Body of pancreas (tissue), 4 donors: ENCODE measurements at places on chromosomes 6 and 20. TPM values are rescaled to one million over a fixed set of nuclear protein-coding genes. Genes with fewer than 3 reads are reported as not detected.

DEF6 gene
- 10.2 TPM for total RNA-seq

DDRGK1 gene
- 64.3 TPM for total RNA-seq

APCDD1L gene
- not detected for total RNA-seq

SIRPA gene
- total RNA-seq, result 15.0 TPM

RNF182 gene
- 0.33 TPM for total RNA-seq

EPPIN gene
- not detected for total RNA-seq

FERMT1 gene
- 5.7 TPM for total RNA-seq

FAXC gene
- total RNA-seq, result 0.33 TPM

CEP85L gene
- 9.9 TPM for total RNA-seq

THBS2 gene
- total RNA-seq, result 8.9 TPM

CCN2 gene
- 109 TPM for total RNA-seq

CCND3 gene
- total RNA-seq, result 91.0 TPM

ADAT2 gene
- 6.9 TPM for total RNA-seq

CALHM5 gene
- total RNA-seq, result 0.33 TPM

GJA1 gene
- total RNA-seq, result 14.8 TPM

HCRTR2 gene
- total RNA-seq, result not detected

TRIM31 gene
- 0.26 TPM for total RNA-seq

XKR7 gene
- 0.26 TPM for total RNA-seq

HRH3 gene
- total RNA-seq, result 0.33 TPM

ANKRD6 gene
- 21.4 TPM for total RNA-seq

SOD2 gene
- 171 TPM for total RNA-seq

OXT gene
- not detected for total RNA-seq

LIN28B gene
- total RNA-seq, result not detected

SRMS gene
- total RNA-seq, result not detected

HLA-DRB1 gene
- total RNA-seq, result 20.5 TPM

GPSM3 gene
- total RNA-seq, result 1.3 TPM

NINL gene
- 6.7 TPM for total RNA-seq

GPX5 gene
- not detected for total RNA-seq

FOXF2 gene
- not detected for total RNA-seq

POU5F1 gene
- total RNA-seq, result 37.6 TPM

ARG1 gene
- total RNA-seq, result not detected

KIAA0408 gene
- total RNA-seq, result 1.3 TPM

TRDN gene
- not detected for total RNA-seq

PSORS1C1 gene
- total RNA-seq, result 1.6 TPM
